ENCODE measurements at places on chromosomes 16 and 17.

- no peak for DNase-seq
These were observed 2.6 kb upstream of the MBTPS1 start for GRCh38 chr16:84119368-84119767.

- no peak for DNase-seq
These were observed 120.5 kb downstream of the CCT6B start for GRCh38 chr17:34840750-34841149.

- no peak for DNase-seq
These were observed 41.8 kb upstream of the MYH10 start for GRCh38 chr17:8672326-8672725.

GRCh38 chr16:24165273-24165672 lies 90.9 kb upstream of the CACNG3 start:
- no peak for DNase-seq

DNA sequence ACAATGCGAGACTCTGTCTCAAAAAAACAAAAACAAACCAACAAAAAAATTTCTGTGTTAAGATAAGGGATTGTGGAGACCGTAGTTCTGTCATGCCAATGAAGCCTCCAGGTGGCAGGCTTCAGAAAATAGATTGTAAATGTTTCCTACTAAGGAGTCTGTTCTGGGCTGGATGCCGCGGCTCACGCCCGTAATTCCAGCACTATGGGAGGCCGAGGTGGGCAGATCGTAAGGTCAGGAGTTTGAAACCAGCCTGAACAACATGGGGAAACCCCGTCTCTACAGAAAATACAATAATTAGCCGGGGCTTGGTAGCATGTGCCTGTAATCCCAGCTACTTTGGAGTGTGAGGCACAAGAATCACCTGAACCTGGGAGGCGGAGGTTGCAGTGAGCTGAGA lies 4.4 kb upstream of the SNX29 start:
- DNase-seq: no peak

DNA sequence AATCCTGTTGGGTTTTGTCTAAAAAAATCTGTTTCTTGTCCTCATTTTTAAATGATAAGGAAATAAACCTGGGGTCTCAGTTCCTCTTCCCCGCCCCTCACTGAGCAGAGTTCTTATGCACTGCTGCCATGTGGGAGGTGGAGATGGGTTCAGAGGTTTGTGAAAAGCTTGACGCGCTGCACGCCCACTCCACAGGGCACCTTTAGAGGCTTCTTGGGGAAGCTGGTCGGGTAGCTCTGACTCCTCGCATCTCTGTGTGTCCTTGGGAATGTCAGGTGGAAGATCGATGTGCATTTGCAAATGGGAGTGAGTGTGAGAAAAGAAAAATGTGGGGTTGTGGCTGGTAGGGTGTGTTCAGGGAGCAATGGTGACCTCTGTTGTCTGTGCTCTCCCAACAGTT lies 4.7 kb upstream of the ZNHIT3 start:
- no peak for DNase-seq

DNA sequence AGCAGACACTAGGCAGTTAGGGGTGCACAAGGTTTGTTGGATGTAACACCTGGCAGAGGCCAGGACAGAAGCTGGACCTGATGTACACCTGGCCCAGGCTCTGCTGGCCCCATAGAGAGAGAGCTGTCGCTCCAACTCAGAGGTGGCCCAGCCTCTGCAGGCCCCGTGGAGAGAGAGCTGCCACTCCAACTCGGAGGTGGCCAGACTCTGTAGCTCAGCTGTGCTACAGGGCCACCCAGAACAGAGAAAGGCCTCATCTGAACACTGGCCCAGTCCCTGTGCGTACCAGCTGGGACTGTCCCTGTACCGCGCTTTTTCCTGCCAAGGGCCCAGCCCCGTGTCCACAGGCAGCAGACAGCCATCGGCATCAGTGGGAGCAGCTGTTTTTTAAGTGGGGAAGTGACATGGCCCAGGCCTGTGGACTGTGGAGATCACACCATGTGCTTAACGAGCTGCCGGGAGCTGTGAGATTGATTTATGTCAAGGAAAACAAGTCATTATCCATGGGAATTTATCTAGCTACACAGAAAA lies 176.4 kb upstream of the CHMP6 start:
- DNase-seq: no peak

GRCh38 chr17:31558748-31559583 lies 167.5 kb downstream of the RAB11FIP4 start:
- peak; percentile 30 for DNase-seq

- no peak for DNase-seq
These were observed 3.1 kb upstream of the SGCA start for GRCh38 chr17:50162466-50163254.

DNA sequence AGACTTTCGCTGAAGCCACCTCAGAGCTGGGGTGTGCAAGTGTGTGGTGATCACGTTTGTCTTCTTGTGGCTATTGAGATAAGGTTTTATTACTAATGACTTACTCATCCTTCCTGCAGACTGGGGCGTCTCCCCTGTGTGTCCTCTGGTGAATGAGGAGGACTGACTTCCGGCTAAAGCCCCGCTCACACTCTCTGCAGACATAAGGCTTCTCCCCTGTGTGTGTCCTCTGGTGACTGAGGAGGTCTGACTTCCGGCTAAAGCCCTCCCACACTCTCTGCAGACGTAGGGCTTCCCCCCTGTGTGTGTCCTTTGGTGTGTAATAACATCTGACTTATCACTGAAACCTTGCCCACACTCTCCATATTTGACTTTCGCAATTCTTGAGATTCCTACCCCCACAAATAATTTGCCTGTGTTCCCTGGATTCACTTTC lies 19.4 kb downstream of the PRDM7 start:
- DNase-seq: no peak

- no peak for DNase-seq
These were observed 82.8 kb downstream of the METRNL start for GRCh38 chr17:83162035-83162745.

GRCh38 chr17:56431736-56432135 lies 161.8 kb upstream of the NOG start:
- DNase-seq: no peak

- no peak for DNase-seq
These were observed 1.2 kb upstream of the FLYWCH1 start for GRCh38 chr16:2910441-2910969.

GRCh38 chr17:17682737-17683680 lies 1.8 kb downstream of the RAI1 start:
- DNase-seq: peak; percentile 43

DNA sequence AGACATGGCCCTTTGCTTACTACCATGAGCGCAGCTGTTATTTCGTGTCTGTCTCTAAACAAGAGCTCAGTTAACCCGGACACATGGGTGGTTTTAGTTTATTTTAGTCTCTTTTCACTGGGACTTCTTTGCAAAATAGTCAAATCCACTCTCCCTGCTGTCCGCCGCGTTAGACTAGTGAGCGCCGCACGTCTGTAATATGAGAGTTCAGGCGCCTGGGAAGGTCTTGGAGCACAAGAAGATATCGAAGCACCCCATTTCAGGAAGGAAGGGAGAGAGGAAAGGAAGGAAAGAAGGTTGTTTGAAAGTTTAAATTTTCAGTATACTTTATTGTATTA lies 111.0 kb upstream of the CHMP6 start:
- no peak for DNase-seq

GRCh38 chr17:48194097-48194550 lies 86.6 kb downstream of the SNX11 start:
- DNase-seq: no peak

DNA sequence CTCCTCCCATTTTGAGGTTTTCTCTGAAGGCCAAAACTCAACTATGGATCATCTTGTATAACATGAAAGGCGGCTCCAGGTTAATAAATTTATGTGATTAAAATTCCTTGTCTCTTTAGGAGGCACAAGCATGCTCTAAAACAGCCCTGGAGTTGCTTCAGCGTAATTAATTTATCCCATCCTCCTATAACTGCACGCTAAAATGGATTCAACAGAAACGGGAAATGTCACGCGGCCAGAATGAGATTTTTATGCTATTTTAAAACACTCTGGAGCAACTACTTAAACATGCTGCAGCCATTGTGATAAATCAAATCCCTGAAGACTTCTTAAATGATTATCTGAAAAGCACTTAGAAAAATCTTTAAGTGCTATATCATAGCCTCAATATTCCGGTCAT lies 106.6 kb downstream of the ADAMTS18 start:
- no peak for DNase-seq

GRCh38 chr16:48277158-48277557 lies 29.8 kb upstream of the ABCC11 start:
- DNase-seq: no peak

- DNase-seq: no peak
These were observed 4.8 kb upstream of the ERBB2 start for GRCh38 chr17:39695089-39695474.

GRCh38 chr17:33750943-33751701 lies 458.0 kb upstream of the ASIC2 start:
- DNase-seq: peak; percentile 31

- DNase-seq: no peak
These were observed 253.9 kb downstream of the SEC14L1 start for GRCh38 chr17:77394540-77395295.

DNA sequence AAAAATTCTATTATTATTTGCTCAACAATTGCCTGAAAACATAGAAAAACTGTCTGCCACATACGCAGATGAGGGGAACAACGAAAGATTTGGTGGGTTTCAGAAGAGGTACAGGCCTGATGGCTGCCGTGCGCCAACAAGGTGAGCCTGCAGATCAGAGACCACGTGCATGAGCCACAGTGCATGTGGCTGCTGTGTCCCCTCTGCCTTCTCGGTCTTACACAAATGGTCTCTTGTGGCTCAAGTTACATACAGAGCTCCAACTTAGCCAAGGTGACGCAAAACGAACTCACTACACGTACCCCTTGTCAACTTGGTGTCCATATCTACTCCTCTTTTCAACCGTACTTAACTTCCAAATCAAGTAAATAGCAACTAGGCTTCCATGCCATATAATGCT lies 82.3 kb downstream of the ADCY9 start:
- no peak for DNase-seq

DNA sequence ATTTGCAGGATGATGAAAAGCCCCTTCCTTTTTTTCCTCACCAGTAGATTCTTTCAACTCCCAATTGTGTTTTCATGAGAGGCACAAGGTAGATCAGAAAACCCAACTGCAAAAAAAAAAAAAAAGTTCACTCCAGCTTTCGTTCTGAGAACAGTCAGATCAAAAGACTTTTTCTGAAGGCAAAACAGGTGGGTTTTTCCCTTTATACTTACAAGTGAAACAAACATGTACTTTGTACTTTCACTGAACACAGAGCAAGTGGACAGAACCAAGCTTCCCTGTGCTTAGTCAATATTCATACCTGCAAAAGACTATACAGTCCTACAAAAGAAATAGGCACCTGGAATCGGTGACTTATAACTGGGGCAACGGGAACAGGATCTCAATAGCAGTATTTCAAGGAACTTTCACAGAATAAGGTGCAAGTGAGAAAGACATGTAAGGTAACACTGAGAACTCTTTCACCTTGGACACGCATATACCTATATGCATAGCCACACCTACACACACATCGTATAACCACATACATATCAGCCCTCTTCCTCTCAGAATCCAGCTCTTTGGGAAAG lies 54.1 kb downstream of the TOX3 start:
- DNase-seq: no peak

DNA sequence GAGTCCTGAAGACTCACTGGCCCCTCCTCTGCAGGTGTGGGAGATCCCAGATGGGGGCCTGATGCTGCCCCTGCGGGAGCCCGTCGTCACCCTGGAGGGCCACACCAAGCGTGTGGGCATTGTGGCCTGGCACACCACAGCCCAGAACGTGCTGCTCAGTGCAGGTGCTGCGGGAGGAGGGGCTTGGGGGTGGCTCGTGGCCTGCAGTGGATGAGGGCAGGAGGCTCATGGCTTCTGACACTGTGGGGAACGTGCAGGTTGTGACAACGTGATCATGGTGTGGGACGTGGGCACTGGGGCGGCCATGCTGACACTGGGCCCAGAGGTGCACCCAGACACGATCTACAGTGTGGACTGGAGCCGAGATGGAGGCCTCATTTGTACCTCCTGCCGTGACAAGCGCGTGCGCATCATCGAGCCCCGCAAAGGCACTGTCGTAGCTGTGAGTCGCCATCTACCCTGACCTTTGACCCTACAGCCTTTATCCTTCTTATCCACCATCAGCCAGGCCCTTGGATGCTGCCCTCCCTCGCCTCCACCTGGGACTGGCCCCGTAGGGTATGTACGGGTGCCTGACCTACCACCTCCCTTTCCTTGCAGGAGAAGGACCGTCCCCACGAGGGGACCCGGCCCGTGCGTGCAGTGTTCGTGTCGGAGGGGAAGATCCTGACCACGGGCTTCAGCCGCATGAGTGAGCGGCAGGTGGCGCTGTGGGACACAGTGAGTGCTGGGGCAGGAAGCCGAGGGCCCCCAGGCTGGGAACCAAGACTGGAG lies 3.6 kb downstream of the CORO1A start:
- peak; percentile 83 for DNase-seq

- no peak for DNase-seq
These were observed 18.5 kb downstream of the NME3 start for GRCh38 chr16:1752853-1753252.

DNA sequence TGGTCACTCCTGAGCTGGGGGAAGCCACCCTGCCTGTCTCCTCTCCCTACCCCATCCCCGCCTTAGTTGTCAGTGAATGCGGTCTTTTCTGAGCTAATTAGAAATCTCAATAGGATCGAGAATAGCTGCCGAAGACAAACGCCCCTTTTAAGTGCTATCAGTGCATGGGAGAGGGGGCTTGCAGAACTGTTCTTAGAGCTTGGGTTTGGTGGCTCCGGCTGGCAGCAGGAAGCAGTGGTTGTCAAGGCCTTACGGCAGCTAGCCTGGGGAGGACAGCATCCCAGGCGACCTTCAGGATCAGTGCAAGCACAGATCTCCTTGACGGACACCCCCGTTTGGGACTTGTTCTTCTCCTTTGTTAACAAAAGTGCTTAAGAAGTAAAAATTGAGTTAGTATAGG lies 195.1 kb downstream of the CCDC182 start:
- no peak for DNase-seq

GRCh38 chr16:57630931-57631845 lies 2.8 kb downstream of the ADGRG1 start:
- no peak for DNase-seq

Data from stimulated activated CD8-positive, alpha-beta memory T cell treated with anti-CD3 and anti-CD28 coated beads, Interleukin-2, amount 100 ng/mL, for 1 hour (primary cell).